Esophagus squamous epithelium (tissue), 5 donors: ENCODE measurements at places on chromosomes 11 and 22.

DNA sequence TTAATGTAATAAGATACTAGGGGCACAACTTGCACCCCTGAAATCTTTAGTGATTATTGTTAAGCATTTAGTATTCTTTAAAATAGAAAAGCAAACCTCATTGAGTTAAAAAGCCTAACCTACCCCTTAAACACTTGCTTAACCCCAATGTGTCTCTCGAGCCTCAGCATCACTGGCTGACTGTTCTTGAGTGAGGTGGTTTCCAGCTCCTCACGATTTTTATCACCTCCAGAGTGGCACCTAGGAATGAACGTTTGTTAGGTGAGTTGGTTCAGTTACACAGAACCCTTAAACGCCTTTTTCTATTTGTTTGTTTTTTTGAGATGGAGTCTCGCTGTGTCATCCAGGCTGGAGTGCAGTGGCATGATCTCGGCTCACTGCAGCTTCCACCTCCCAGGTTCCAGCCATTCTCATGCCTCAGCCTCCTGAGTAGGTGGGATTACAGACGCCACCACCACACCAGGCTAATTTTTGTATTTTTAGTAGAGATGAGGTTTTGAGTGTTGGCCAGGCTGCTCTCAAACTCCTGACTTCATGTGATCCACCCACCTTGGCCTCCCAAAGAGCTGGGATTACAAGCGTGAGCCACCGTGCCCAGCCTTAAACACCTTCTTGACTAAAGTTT, 13.7 kb downstream of the YWHAH start:
- no peak for DNase-seq

GRCh38 chr22:35563211-35563610, 22.6 kb downstream of the RASD2 start:
- no peak for DNase-seq

GRCh38 chr11:123519055-123519796, 89.2 kb downstream of the GRAMD1B start:
- DNase-seq: no peak

DNA sequence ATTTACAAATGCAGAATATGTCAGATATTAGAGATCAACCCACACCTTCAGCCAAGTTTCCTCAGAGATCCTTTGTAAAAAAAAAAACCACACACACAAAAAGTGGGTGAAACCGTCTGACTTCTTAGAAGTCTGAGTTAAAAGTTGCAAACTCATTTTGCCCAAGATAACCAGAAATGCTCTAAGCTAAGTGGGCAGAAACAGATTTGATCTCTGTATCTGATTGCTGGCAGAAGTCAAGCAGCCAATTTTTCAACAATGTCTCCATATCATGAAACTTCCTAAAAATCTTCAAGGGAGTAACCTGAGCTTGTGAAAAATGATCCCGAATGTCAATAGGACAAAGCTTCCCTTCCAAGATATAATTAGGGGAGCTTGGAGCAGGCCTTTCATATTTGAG, 28.6 kb upstream of the ATXN10 start:
- no peak for DNase-seq

- no peak for DNase-seq
Observed at GRCh38 chr22:27804470-27805297, 3.1 kb upstream of the MN1 start.

GRCh38 chr11:27139742-27140367, 99.2 kb downstream of the BBOX1 start:
- DNase-seq: no peak

DNA sequence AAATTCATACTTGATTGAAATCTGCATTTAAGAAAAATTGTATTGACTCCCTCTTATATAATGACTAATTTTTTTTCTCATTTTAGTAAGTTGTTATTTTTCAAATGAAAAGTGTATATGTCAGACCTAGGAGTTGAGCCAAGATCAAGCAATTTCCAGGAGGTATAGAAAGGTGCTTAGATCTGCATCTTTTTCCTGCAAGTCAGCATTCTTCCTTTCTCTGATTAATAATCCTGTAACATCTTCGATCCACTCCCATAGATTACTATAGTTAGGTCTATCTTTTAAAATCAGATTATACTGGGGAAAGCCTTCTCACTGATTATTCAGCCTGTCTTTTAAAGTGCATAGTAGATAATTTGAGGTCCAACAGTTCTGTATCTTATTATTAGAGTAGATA, 12.7 kb downstream of the HOATZ start:
- DNase-seq: no peak

DNA sequence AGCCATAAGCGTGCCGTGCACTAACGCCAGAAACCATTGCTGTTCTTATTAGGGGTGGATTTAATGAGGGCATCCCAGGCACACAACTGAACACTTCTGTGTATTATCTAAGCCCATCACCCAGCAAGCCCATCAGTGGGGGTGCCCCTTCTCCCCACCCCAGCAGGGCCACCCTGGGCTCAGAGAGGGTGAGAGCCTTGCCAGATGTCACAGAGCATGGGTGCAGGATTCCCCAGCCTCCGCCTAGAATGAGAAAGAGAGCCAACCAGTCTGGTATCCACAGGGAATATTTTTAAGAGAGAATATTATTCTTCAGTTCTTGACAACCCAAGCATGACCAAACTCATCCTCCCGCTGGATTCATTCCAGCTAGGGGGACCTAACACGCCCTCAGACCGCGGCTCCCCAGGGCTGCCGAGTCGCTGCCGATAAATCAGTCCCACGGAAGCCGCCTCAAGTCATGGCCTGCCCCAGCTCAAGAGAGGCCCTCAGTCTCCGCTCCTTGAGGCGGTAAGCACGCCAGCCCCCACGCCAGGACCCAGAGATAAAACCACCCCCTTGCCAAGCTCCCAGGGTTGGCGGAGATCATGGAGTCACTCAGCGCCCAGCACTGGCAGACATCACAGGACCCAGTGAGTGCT, 47.2 kb downstream of the MN1 start:
- no peak for DNase-seq

DNA sequence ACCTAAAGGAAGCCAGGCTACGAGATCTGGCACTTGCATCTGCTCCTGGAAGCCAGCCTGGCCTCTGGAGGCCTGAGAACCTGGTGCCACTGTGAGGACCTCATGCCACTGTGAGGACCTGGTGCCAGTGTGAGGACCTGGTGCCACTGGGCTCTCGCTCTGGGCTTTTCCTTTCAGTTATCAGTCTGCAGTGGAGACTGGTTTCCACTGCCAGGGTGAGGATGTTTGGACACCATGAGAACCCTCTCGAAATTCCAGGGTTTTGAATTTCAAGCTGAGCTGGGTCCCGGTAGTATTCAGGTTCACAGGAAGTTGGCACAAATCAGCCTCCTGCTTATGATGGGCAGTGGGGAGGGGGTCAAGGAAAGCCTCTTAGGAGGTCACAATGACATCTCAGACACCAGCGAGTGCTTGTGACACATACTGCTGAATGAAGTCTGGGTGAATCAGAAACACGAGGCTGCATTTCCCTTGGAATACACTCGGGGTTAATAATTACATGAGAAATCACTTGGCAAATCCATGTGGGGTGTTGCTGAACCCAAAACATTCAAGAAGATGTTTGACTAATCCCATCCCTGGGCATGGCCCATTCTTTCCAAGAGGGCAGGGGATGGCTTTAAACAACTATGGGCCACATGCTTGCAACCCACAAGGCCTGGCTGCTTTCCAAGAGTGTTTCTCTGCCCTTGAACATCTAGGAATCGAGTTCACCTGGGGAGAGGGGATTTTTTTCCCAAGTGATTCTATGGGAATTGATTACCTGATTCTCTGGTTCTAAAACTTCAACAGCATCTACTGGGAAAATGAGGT, 60.2 kb downstream of the LINC01488 start:
- DNase-seq: no peak

DNA sequence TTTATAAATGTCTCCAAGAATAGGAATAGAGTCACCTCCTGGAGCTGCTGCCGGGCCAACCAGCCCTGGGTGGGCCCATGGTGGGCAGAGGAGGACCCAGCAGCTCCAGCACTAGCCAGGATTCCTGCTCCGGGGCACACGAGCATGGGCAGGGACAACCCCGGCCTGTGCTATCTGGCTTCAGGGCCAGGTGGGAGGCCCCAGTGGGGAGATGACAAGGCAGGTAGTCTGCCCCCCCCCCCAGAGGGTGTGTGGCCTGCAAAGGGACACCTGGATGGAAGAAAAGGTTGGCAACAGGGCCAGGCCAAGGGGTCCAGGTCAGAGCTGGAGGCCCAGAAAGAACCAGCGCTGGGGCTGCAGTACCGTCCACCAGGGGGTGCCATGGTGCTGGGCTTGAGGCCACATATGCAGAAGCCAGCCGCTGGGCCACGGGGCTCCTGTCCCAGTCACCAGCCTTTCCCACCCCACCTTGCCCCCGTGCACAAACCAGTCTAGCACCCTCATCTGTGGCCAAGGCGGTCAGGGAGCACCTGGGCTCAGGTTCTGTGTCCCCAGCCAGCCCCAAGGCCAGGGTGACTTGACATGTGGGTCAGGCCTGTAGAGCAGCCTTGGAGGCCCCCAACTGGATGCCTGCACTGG, 3.4 kb downstream of the TSPAN32 start:
- peak; percentile 29 for DNase-seq

DNA sequence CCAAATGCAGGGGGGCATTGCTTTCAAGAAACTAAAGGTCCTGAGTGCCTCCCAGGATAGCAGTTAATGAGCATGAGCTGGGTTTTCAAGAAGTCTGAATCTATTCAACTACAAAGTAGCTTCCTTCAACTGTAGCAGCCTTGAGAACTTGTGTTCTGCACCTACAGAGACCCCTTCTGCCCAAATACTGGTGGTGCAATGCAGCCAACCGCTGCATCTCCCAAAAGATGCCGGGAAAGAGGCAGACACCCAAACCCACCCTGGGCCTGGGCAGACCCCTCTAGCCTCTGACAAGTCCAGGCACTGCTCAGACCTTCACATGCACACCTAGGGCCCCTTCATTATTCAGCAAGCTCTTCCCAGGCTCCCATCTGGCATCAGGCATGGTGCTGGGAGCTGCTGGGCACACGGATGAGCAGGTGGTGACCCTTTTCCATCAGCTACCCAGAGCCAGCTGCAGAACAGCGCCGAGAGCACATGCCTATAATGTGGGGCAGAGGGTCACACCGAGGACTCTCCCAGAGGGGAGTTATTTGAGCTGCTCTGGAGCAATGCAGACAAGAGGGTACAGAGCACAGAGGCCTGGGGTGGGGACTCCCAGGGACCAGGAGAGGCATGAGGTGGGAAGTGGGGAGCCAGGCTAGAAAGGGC, 44.9 kb upstream of the ETS1 start:
- DNase-seq: no peak

DNA sequence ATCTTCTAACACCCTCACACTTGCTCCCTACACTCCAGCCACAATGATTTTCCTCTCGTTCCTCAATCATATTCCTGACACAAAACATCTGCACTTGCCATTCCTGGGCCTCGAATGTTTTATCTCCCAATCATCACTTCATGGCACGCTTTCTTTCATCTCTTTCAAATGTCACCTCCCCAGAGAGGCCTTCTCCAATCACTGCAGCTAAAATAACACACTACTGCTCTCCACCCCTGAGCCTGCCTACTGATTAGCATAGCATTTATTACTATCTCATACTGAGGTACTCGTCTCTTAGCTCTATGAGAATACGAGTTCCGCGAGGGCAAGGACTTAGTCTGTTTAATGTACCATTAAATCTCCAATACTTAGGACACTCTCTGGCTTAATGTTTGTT, 23.5 kb downstream of the NFRKB start:
- no peak for DNase-seq

- no peak for DNase-seq
Observed at GRCh38 chr11:21811572-21811971, 381.3 kb upstream of the ANO5 start.

DNA sequence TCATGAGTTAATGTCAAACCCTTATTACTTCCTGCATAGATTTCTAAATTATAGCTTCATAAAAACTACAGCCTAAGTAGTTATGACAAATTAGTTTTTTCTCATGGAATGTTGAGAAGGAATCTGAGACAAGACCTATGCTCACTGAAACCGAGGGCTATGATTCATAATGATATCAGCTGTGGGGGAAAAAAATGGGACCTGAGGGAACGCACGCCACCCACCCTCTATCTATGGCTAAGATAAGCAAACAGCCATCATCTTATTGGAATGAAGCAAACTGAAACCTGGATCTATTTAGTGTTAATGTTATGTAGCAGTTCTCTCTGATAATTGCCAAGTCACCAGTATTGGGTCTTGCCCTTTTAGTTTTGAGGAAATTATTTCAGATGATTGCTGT, 906.9 kb upstream of the RAG2 start:
- DNase-seq: no peak

- DNase-seq: no peak
Observed at GRCh38 chr11:38990139-38990538, 2392.1 kb upstream of the RAG2 start.

- no peak for DNase-seq
Observed at GRCh38 chr22:26471522-26471921, 12.1 kb downstream of the HPS4 start.

DNA sequence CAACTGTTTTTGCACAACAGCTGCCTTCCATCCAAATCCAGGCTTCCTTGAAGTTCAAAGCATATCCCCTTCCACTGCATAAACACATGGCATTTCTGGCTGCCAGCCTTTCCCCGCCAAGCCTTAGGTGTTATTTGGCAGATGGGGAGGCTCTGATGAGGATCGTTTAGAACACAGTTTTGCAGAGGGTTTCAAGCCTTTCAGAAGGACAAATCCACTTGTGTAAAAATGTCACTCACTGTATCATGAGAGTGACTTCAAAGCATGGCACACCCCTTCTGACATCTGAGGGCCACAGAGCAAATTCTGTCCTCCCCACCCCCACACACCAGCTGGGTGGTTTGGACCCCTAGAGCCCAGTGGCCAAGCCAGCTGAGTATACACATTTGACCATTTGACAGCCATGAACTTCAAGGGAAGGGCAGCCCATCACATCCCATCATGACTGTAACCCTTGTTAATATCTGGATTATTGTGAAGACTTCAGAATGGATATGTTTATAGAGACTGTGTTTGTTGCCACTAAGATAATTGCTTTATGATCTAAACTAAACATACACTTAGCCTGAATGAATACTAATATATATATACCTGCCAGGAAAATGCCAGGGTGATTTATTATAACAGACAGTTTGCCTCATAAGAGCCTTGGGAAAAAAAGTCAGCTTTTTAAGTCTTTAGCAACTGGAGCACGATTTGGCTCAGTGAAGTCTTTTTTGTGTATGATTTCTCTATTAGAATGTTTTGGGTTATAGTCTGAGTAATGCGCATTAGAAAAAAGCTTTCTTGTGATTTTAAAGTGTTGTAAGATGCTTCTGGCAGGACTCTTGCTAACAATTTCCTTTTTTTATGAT, 31.9 kb downstream of the FBLN1 start:
- no peak for DNase-seq
